Stimulated activated CD8-positive, alpha-beta memory T cell treated with anti-CD3 and anti-CD28 coated beads, Interleukin-2, amount 100 ng/mL, for 48 hours (primary cell): ENCODE measurements at places on chromosomes 6 and 20.
A peak's percentile ranks its signal among the peaks of the same experiment; 100 is the strongest.

DNA sequence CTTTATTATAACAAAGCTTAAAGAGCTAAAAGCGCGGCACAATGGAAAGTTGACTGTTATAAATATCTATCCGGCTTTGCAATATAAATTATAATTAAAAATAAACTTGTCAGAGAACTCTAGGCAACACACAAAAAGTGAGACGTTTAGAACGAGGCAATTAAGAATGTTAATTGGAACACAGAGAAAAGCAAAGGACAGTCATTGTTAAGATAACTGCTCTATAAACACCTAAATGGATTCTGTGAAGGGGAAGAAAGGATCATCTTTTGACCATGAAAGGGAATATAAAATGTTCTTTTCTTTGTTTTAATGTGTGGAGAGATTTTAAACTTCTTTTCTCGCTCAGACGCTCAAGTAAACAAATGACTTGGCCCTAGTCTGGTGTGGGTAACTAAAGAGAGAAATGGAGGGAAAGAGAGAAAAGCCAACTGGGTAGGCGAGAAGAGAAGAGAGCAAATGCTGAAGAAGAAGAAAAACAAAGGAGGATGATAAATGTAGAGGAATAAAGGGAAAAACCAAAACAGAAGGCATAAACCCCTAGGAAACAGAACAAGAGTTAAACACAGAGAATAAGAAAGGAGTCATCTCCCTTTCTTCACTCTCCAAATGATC, 9.3 kb upstream of the SALL4 start:
- DNase-seq = no peak

DNA sequence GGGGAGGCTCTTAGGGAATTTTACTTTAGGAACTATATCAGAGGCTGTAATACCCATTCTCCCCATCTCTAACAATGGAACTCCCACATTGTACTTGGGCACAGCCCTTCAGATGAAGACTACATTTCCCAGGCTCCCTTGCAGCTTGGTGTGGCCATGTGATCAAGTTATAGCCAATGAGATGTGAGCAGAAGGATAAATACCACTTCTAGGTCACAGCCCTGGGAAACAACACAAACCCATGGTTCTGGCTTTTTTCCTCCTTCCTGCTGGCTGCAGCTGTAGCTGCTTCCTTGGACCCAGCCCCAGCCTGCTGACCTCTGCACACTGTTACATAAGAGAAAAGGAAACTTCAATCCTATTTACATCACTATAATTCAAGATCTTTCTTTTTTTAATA, 445.9 kb upstream of the JARID2 start:
- peak; percentile 18 for DNase-seq

- DNase-seq = no peak
Measured at GRCh38 chr6:158016571-158017383, 35.1 kb downstream of the SYNJ2 start.

- DNase-seq = no peak
Measured at GRCh38 chr6:45807311-45808041, 208.2 kb downstream of the CLIC5 start.

- DNase-seq = no peak
Measured at GRCh38 chr6:157798851-157799250, 24.2 kb upstream of the SNX9 start.

DNA sequence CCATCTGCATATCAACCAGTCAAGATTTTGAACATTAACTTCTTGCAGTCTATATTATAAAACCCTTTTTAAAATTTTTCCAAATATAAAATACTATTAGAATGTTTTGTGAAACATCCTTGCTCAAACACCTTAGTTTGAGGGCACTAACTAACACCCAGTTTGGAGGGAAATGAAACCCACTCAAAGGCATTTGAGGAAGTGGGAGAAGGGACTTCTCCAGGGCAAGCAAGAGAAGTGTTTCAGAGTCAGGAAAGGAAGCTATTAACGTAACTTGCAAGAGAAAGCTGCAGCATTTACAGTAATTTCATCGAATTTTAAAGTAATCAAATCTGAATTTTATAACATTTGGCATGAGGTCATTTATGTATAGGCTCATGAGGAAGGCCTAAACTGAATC, 21.3 kb downstream of the MTFR2 start:
- DNase-seq = no peak

DNA sequence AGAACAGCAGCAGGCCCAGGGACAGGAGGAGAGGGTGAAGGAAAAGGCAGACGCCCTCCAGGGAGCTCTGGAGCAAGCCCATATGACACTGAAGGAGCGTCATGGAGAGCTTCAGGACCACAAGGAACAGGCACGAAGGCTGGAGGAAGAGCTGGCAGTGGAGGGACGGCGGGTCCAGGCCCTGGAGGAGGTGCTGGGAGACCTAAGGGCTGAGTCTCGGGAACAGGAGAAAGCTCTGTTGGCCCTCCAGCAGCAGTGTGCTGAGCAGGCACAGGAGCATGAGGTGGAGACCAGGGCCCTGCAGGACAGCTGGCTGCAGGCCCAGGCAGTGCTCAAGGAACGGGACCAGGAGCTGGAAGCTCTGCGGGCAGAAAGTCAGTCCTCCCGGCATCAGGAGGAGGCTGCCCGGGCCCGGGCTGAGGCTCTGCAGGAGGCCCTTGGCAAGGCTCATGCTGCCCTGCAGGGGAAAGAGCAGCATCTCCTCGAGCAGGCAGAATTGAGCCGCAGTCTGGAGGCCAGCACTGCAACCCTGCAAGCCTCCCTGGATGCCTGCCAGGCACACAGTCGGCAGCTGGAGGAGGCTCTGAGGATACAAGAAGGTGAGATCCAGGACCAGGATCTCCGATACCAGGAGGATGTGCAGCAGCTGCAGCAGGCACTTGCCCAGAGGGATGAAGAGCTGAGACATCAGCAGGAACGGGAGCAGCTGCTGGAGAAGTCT, 25.5 kb downstream of the C20orf173 start:
- DNase-seq = no peak

DNA sequence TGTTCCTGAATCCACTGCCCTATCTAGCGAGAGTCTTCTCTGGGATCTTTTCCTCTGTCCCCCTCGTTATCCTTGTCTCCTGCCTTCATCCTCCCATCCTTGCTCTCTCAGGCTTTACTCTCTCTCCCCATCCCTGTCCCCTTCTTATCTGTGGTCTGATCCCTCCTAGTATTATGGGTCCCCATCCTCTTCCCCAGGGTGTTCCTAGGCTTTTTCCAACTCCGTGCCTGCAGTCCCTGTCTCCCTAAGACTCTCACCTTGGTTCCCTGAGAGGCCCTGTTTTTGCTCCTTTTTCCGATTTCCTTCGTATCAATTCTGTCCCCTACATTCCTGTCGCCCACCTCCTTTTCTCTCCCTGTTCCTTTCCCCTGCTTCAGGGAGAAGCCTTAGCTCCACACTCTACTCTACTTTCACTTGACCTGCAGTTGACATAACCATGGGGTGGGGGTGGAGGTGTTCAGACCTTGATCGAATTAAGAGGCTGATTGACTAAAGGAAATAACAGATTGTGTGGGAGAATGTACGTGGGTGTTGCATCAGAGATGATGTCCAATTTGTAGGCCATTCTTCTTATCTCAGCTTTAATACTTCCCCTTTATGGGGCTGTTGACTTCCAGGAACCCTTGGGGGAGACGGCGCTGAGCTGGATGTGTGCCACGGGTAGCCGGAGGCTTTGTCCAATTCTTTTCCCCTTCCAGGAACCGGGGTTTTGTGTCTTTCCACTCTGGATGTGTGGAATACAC, 905 bp downstream of the PPARD start:
- DNase-seq = no peak

DNA sequence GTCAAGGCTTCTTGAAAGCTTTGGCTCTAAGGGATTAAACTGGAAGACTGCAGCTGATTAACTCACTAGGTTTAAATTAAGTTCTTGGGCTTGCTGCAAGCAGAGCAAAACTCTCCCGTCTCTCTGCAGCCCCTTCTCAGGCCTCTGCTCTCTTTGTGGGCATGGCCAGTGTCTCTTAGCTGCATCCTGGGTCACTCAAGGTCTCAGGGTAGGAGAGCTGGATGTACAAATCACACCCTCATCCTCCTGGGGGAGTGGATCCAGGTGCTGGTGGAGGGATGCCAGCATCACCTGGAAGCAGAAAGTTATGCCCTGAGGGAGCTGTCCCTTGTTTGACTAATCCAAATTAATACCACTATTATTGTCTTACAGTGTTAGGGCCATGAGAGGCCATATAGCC, 35.8 kb downstream of the GCM1 start:
- DNase-seq = no peak

DNA sequence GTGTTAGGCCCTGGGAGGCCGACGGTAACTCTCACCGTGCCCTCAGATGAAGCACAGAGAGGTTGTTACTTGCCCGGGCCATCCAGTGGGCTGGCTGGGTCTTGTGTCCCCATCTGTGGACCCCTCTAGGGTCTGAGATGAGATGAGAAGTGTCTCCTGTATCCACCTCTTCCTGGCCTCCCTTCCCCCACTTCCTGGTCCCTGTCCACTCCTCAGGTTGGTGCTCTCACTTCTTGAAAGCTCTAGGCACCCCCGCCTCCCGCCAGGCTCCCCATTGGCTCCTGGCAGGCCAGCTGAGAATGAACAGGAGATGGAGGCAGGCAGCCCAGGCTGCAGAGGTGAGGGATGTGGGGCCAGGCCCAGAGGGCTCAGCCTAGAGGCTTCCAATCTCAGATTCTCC, 1.5 kb downstream of the MMP24OS start:
- no peak for DNase-seq

- DNase-seq = no peak
Measured at GRCh38 chr6:35557239-35557638, 44.5 kb upstream of the TULP1 start.

DNA sequence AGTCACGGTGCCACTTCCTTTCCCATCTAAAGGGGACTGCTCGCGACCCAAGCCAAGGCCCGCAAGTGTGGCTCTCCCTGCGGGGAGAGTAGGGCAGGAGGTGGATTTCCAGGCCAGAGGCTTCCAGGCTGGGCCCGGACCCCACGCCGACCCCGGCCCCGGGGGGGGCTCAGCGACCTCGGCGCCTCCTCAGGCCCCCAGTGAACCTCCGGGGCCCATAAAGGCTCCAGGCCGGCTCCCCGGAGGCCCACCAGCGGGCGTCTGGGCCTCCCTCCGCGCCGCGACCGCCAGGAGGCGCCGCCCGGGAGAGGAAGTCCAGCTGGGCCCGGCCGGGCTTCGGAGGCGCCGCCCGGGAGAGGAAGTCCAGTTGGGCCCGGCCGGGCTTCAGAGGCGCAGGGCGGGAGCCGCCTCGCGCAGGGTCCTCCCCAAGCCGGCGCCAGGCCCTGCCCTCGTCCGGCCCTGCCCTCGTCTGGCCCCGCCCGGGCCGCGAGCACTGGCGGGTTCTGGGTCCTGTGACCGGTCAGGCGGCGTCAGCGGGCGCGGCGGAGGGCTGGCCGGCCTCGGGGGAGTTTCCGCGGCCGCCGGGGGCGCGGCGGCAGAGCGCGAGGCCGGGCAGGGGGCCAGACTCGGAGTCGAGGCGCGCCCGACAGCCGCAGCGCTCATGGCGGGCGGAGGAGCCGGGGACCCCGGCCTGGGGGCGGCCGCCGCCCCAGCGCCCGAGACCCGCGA, at the start of gene RAB32:
Gene RAB32, plus strand, starts transcription at position 623 of the 729 bp plus-strand sequence. Its CDS starts 39 bp downstream, at position 662.
- DNase-seq = peak; percentile 11

DNA sequence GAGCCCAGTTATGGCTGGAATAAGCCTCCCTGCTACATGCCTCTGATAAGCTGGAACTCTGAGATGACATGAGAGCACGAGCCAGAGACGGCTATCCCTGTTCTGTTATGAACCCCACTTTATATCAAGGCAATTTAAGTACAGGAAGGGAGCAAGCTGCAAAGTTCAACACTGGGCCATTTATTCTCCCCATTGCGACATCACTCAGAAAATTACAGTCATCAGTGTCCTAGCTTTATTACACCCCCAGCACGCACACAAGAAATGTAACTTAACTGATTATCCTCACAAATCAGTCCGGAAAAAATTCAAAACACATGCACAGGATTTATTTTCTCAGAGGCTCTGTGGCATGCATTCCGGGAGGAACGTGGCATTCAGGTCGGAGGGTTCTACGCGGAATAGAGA, 125.3 kb upstream of the SLC2A12 start:
- no peak for DNase-seq

- DNase-seq = no peak
Measured at GRCh38 chr6:118263921-118264486, 284.1 kb upstream of the PLN start.

GRCh38 chr6:154157082-154157481, 118.0 kb downstream of the OPRM1 start:
- no peak for DNase-seq

DNA sequence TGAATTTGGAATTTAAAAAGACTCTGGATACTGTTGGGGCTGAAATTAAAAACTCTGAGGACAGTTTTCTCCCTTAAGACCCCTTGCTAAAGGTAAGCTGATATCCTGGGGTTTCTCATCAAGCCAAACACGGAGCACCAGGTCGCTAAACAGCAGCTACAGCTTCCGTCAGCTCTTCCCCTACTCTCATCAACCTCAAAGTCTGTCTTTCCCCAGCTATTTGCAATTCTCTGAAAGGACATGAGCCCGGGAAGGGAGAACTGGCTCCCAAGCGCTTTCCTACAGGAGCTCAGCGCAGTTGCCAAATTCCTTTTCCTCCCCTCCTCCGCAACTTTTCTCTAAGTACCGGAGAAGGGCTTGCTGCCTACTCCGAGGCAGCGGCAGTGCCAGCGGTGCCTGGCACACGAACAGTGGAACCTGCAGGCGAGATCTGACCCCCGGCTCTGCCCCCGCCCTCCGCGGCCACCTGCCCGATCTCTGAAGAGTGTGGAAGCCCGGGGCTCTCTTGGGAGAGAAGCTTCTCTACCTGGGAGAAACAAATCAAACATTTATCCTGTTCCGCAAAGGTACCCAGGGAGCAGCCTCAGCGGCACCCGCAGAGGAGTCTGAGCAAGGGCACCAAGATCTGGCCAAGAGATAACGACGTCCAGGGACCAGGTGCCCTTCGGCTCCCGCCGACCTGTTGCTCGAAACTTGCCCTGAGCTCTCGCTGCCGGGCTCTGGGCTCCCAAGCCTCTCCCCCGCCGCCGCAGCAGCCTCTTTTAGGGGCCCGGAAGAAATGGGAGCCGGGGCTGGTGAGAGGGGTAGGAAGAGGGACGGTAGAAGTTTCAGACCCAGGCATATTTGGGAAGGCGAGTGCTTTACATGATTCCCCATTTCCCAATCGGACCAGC, 2.2 kb downstream of the CBLN4 start:
- DNase-seq = no peak

- DNase-seq = no peak
Measured at GRCh38 chr20:44112456-44112855, 74.5 kb downstream of the JPH2 start.

DNA sequence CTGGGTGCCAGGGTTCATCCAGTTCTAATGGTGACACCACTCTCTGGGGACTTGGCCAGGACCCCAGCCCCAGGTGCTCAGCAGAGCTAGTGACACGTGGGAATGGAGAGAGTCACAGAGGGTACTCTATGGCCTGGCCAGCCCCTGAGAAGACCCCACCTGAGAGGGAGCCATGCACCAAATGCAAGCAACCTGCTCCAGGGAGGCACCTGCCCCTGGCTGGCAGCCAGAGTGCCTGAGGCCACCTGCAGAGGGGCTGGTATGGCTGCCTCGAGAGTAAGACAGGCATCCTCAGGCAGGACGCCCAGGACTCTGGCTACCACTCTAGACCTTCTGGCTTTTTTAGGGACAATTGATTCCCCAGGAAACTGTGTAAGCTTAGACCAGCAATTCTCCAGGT, 38.6 kb upstream of the CST7 start:
- no peak for DNase-seq

- DNase-seq = no peak
Measured at GRCh38 chr6:130513770-130514169, 148.0 kb downstream of the TMEM200A start.
